PC-9 (cell line): ENCODE measurements at places on chromosomes 2 and 18. TPM values are rescaled to one million over a fixed set of nuclear protein-coding genes. Genes with fewer than 3 reads are reported as not detected.

Gene OSBPL6
- 2.6 and 3.5 TPM in 2 replicates for total RNA-seq

Gene HOXD10
- not detected in 2 replicates for total RNA-seq

Gene OSR1
- total RNA-seq = 6.4 and 6.9 TPM in 2 replicates

DNA sequence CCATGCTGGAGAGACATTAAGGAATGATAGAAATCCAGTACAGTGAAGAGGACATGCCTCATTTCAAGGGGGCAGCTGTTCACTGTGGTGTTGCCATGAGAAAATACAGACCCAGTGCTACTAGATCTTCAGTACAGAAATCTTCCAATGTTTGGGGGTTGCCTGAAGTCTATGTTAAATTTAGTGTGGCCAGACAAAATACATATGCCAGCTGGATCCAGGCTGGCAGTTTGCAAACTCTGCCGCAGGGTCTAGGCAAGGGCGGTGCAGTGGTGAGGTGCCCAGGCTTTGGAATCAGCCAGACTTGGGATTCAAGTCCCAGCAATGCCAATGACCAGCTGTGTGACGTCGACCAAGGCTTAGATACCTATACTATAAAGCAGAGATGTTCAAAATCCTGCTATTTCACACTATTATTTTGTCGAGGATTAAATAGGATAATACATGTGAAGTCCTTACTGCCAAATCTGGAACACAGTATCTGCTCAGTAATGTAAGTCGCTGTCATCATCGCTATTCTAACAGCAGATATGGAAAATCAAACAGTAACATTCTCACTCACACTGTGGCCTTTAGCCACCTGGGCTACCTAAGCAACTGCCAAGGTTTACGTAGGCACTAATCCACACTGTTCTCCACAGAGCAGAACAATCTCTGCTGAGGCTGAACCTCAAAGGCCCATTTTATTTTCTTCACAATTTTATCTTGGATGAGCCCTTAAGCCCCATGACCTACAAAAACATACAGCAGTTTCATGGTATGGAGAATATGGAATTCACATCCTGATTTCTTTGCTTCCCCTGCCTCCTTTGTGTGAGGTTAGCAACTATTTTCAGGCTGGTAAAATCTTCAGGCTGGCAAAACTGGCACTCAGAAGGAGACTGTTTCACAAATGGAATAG is 5.9 kb upstream of the TMSB10 start:
- no peak overlapping the region for H3K4me3 ChIP-seq
- no peak for DNase-seq
- no peaks in the 10 kb centered on the region for H3K36me3 ChIP-seq
- no peak overlapping the region for H3K27ac ChIP-seq
- 0 out of 2 replicates have a peak, but pooled peaks cover 3% of the 10 kb centered on the region for H3K27me3 ChIP-seq

DNA sequence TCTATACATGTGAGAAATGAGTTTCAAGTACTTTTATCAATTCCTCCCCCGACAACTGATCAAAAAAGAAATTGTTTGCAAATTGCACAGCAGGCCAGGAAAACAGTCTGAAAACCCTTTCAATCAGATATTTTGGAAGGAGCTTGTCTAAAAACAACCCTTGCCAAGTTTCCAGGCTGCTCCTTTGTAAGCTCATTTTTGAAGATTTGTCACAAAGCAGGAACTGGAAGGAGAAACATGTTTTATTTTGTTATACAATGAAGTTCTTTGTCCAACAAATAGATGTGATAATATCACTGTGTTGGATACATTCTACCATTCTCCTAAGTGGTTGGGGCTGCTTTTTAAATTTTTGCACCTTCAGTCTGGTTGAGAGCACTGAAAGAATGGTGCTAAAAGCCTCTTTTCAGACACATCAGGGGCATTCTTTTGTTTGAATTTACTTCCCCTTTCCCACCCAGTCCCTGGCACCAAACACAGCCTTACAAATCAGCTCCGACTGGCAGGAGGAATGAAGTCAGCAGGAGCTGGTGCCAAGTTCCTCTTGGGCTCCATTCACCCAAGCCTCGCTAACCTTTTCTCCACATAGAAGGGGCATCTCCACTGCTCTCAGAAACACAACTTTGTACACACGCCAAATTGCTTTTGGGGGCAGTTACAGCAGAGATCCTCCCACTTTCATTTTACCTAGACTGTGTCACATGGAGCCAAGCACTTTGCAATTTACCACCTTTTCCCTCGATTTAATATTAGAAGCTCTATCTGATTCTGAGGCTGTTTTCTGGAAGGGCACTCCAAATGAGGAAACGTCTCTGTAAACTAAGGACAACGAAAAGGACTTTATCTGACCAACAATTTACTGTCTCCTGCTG is 88.0 kb downstream of the C1D start:
- no peak for DNase-seq
- no peaks in the 10 kb centered on the region for H3K36me3 ChIP-seq
- 0 out of 2 replicates have a peak, but pooled peaks cover 8% of the 10 kb centered on the region for H3K27me3 ChIP-seq
- H3K4me1 ChIP-seq = no peaks in the 10 kb centered on the region
- H3K4me3 ChIP-seq = no peak overlapping the region

- H3K27ac ChIP-seq = no peak overlapping the region
- H3K36me3 ChIP-seq = no peaks in the 10 kb centered on the region
- H3K27me3 ChIP-seq = no peaks in the 10 kb centered on the region
- DNase-seq = no peak
- no peaks in the 10 kb centered on the region for H3K4me1 ChIP-seq
These were observed 53.8 kb downstream of the CABLES1 start for GRCh38 chr18:23189099-23189498.

- no peak overlapping the region for H3K27ac ChIP-seq
- no peaks in the 10 kb centered on the region for H3K36me3 ChIP-seq
- no peaks in the 10 kb centered on the region for H3K27me3 ChIP-seq
- no peak overlapping the region for H3K4me3 ChIP-seq
- no peaks in the 10 kb centered on the region for H3K4me1 ChIP-seq
These were observed 51.1 kb downstream of the LPIN2 start for GRCh38 chr18:2961821-2962220.
